ENCODE measurements at places on chromosomes 12 and 14.

- DNase-seq = no peak
These were observed 149.1 kb upstream of the FOXN3 start for GRCh38 chr14:89566180-89566579.

DNA sequence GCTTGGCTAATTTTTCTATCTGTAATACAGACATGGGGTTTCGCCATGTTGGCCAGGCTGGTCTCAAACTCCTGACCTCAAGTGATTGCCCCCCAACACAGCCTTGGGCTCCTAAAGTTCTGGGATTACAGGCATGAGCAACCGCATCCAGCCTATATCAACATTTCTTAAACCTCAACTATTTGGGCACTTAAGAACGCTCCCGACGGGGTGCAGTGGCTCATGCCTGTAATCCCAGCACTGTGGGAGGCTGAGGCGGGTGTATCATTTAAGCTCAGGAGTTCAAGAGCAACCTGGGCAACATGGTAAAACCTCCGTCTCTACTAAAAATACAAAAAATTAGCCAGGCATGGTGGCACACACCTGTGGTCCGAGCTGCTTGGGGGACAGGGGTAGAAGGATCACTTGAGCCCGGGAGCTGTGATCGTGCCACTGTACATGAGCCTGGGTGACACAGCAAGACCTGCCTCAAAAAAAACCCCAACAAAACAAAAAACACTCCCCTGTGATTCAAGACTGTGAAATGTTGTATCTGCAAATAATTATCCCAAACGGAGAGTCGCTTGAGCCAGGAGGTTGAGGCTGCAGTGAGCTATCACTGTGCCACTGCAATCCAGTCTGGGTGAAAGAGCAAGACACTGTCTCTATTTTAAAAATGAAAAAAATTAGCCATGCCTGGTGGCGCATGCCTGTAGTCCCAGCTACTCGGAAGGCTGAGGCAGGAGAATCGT is 21.5 kb downstream of the PPTC7 start:
- no peak for DNase-seq

- no peak for DNase-seq
These were observed 214.2 kb downstream of the CACNA1C start for GRCh38 chr12:2266666-2267620.

GRCh38 chr12:3202096-3202495 is 124.9 kb downstream of the TSPAN9 start:
- no peak for DNase-seq

GRCh38 chr12:57469296-57470164 is 9.9 kb downstream of the GLI1 start:
- no peak for DNase-seq
